ENCODE measurements at places on chromosomes 4 and X.

- no peak for DNase-seq
Observed at GRCh38 chrX:91414713-91415112, 19.9 kb upstream of the PABPC5 start.

GRCh38 chrX:51608766-51609165, 9.9 kb downstream of the CENPVL3 start:
- no peak for DNase-seq

GRCh38 chr4:107616838-107617389, 103.1 kb downstream of the PAPSS1 start:
- DNase-seq: no peak

DNA sequence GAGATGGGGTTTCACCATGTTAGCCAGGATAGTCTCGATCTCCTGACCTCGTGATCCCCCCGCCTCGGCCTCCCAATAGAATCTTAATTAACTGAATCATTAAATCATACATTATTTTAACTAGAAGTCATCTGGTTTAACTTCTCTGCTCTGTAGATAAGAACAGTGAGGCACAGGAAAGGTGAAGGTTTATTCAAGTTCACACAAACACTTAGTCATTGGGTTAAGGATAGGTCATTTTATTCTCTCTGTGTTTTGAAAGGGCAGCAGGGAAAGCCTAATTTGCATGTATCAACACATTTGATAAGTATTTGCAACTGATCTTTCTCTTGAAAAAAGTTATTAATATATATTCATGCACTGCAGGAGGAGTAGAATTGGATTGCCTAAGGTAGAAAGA, 1.1 kb upstream of the ETNPPL start:
- no peak for DNase-seq

- no peak for DNase-seq
Observed at GRCh38 chr4:37827030-37827685, 672 bp downstream of the PGM2 start.

DNA sequence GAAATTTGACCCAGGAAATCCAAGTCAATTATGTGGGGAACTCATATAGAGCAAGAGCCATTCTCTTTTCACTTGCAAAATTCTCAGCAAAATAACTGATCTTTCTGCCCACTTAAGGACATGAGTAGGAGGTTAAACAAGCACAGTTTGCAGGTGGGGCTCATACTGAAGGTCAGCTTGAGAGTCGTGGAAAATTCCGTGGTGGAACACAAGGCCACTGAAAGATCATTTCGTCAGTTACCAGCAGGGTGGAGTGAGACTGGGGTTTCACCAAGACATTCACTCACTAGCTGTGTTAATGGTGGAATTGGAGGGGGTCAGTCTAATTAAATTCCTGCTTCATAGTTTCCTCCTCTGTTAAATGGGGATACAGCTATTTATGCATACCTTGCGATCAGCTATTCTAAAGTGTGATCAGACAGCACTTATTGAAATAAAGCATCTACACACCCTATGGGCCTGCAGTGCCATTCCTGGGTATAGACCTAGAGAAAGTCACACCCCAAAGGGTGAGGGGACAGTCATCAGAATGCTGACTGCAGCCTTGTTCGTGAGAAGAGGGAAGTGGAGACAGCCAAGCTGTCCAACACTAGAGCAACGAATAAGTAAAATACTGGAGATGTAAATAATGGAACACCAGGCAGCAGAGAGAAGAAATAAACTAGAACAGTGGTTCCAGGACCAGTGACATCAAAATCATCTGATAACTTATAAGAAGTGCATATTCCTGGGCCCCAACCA, 42.7 kb upstream of the CLNK start:
- DNase-seq: no peak

DNA sequence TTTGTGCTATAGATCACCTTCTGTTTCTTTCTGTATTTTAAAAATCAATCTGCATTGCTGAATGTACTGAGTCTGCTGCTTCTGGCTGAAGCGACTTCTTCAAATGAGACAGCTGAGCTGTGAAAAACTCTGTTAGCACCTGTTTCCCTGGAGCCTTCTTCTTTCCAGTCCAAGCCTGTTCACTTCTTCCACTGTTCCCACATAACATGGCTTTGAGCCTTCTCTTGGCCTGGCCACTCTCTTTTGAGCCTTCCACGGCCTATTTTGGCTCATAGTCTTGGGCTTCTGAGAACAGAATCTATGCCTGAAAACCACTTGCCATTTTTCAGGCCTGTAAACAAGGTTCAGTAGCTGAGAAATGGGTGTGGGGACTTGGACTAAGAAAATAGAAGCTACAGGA, 132.9 kb upstream of the IGFBP7 start:
- DNase-seq: no peak

DNA sequence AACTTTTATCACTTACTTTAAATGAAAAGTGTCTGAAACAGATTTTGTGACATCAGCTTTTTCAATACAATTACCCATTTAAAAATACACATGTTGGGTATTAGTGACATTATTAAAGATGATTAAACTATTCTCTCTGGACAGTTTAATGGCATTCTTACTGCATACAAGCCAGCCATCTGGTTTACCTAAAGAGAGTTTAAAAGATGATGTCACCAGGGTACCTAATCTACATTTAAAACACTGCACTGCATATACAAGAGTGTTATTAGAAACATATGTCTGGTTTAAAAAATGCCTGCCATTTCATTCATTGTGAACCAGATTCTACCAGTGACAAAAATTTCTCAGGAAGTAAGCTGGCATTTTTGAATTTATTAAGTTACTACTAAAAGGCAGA, 919.1 kb downstream of the ADGRL3 start:
- DNase-seq: no peak

GRCh38 chr4:161442921-161443320, 720.9 kb downstream of the FSTL5 start:
- DNase-seq: no peak

DNA sequence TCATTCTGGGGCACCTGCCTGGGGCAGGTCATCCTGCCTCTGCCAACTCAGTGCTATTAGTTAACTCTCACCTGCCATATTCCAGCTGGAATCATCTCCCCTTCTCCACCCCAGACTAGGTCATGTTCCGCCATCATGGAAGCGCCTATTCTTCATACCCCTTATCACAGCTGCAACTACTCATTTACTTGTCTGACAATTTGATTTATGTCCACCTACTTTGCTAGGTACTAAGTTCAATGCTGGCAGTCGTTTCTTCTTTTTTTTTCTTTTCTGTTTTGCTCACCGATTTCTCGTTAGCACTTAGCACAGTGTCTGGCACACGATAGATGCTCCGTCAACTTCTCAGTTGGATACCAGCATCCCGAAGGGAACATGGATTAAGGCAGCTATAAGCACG, 1.1 kb upstream of the FMR1 start:
- DNase-seq: no peak

DNA sequence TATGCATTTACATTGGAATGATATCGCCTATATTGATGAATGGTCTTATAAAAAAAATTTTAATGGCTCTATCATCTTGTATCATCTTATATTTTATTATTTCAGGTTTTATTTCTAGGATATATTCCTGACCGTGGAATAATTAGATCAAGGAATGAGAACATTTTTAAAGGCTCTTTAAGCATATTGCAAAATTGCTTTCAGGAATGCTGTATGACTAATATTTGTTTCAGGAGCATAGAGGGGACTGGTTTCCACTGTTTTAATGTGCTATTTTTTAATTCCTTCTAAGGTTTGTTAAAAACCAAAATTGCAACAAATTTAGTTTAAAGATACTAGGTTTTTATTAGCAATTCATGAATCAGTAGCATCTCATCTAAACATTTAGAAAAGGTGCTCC, 120.2 kb downstream of the BMPR1B start:
- no peak for DNase-seq

DNA sequence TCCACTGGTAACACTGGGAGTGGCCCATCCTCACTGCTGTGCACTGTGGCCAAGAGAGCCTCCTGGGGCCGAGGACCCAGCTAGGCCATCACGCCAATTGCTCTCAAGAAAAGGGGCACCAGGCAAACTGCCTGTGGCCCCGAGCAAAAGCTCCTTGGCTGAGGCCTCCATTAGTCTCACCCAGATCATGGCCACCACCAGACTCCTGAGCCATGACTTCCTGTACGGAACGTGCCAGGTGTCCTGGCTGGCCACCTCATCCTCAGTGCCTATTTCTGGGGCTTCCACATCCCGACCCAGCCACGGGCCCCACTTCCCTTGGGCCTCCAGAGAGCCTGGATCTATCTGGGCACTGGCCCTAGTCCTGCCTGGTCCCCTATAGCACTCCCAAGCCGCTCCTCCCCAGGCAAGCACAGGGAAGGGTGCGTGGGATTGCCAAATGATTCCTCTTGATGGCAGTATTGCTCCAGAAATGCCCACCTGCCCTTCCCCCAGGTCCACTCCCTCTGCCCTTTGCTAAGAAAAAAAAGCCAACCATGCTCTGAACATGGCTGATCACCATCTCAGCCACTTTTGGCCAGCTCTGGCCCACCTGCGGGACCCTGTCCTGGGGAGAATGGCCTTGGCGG, 212.6 kb upstream of the AGTR2 start:
- no peak for DNase-seq

- DNase-seq: no peak
Observed at GRCh38 chr4:90624781-90625180, 497.6 kb downstream of the CCSER1 start.

All from stimulated activated CD8-positive, alpha-beta memory T cell treated with anti-CD3 and anti-CD28 coated beads, Interleukin-4, amount 100 ng/mL, for 4 hours (primary cell).